ENCODE measurements at places on chromosomes 2 and 18.
A peak's percentile ranks its signal among the peaks of the same experiment; 100 is the strongest.

DNA sequence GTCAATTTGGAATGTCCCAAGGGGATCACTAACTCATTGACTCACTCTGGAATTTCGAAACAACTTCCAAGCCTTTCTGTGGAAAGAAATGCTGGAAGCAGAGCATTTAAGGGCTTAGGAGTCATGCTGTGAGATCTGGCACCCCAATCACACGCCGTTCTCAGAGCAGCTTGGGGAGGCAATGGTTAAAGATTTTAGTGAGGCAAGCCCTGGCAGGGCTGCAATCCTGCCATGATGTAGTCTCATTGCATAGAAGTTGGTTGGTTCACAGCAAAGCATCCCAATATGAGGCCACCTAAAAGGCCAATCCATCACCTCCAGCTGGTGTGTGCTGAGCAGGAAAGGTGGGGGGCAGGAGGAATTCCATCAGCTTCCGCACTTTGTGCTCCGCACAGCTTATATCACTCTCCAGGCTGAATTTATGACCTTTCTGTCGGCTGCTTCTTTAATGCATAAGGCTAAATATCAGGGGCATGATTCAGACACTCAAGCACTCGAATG is 1043.9 kb upstream of the POU3F3 start:
- peak; percentile 63 for DNase-seq

GRCh38 chr2:108889907-108890306 is 99.1 kb downstream of the EDAR start:
- no peak for DNase-seq

GRCh38 chr2:30894498-30895119 is 87.4 kb upstream of the CAPN13 start:
- DNase-seq, result no peak

GRCh38 chr2:45134726-45135125 is 125.5 kb upstream of the SIX2 start:
- DNase-seq, result no peak

- no peak for DNase-seq
Observed at GRCh38 chr2:76050196-76050595, 339.5 kb upstream of the GCFC2 start.

DNA sequence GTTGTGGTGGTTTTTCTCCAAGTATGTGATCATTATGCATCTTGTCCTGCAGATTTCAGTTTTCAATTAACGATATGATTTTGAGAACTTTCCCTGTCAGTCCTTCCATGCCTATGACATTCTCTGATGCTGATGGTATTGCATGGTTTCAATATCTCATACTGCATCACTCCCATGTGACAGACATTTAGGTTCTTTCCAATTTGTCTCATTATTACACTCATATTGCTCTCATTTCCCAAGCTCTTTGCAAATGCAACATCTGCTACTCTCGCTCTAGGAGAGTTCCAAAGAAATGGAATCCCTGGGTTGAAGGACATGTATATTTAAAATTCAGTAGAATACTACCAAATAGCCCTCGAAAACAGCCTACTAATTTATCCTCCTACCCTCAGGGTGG is 125.5 kb downstream of the MARCHF4 start:
- no peak for DNase-seq

- DNase-seq, result no peak
Observed at GRCh38 chr2:25079050-25079635, 37.3 kb downstream of the EFR3B start.

DNA sequence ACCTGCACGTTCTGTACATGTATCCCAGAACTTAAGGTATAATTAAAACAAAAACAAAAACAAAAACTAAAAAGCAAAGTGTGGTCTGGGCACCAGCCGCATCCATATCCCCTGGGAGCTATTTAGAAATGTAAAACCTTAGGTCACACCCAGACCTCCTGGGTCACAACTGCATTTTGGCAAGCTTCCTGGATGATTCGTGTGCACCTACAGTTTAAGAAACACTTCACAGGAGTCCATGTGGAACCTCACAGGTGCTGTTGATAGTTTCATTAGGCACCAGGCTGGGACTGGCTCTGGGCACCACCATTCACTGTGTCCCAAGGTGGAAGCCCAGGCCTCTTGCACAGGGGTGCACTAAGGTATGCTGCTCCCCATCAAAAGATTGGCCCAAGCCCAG is 103.6 kb upstream of the BOD1L2 start:
- DNase-seq, result peak; percentile 92

- no peak for DNase-seq
Observed at GRCh38 chr2:106108351-106108750, 85.8 kb downstream of the UXS1 start.

DNA sequence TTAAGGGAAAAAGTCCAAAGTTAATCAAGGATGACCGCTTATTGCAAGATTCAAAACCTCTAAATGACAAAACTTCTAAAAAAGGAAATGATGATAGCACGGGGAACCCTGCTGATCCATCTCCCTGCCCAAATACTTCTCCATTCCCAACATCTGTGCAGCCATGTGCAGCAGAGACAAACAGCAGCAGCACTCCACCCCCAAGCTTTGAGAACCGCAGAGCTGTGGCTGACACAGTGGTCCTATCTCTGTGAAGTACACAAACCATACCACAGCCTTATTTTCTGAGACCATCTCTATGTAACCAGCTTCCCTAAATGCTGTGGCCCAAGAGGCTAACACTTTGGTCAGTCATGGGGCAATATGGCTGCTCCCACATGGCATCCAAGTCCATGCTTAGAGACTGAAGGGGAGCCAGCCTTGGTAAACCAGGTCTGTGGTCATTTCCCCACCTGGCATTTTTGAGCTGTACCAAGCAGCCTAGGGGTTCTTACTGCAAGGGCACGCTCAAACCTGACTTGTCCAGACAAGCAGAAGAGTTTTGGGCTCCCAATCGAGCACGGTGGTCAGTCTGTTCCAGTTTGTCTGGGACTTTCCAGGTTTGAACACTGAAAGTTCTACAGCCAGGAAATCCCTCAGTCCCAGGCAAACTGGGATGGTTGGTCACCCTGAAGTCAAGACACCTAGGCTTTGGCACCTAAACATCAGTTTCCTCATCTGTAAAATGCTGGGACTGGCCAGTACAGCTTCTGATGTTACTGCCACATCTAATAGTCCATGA is 17.1 kb upstream of the NFE2L2 start:
- no peak for DNase-seq

GRCh38 chr18:9108911-9109310 is 6.4 kb downstream of the NDUFV2 start:
- no peak for DNase-seq

GRCh38 chr2:189302274-189302948 is 122.8 kb upstream of the COL5A2 start:
- DNase-seq, result no peak

DNA sequence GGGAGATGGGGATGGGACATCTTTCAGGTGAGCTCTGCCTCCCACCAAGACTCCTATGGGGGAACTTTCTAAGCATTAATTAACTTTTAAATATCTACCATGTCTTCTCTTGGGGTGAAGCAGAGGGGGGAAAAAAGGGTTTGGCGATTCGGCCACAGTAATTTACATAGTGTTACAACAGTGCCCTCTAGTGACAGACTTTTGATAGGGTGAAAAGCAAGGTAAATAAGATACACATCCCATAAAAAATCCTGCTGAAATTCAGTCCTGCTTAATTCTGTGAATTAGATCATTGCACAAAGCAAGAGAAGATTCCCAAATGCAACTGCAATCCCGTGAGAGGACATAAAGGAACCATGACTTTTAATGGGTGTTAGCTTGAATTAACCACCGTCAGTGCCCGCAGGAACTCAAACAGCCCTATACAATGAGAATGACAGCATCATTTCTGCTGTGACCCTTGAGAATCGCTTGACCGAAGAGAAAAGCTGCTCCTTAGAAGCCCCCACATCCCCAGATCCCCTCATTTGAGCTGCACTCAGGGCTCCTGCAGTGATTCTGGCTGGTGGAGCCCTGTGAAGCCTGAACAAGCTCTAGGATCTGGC is 32.8 kb downstream of the FAM124B start:
- peak; percentile 33 for DNase-seq

GRCh38 chr2:203797712-203798111 is 69.9 kb upstream of the CTLA4 start:
- no peak for DNase-seq

DNA sequence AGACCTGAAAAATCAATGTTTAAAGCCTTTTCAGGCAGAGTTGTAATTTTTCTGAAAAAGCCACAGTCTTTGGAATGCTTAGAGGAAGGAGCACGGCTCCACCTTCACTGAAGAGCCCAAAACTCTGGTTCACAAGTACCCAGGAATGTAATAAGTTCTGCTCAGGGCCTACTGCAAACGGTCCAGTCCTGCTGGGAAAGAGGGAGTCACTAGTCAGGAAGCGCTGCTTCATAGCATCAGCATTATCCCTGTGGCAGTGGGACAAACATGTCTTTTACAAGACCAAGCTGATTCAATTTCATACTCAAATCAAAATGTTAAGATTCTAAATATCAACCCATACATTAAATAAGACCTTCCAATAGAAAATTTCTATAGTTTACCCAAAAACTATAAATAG is 152.9 kb upstream of the PGAP1 start:
- no peak for DNase-seq

- no peak for DNase-seq
Observed at GRCh38 chr2:103179798-103180197, 418.0 kb downstream of the TMEM182 start.

- DNase-seq, result no peak
Observed at GRCh38 chr2:108921096-108922030, 67.7 kb downstream of the EDAR start.

DNA sequence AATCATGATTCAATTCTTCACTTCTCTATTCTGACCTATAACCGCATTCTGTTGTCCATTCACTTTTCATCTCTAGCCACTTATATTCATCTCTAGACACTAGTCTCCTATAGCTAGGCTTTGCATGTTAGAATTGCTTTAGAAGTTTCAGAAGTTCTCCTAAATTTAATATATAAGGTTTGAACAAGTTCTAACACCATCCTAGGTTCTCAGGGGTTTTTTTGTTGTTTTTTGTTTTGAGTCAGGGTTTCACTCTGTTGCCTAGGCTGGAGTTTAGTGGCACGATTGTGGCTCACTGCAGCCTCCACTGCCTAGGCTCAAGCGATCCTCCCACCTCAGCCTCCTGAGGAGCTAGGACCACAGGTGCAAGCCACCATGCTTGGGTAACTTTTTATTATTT is 19.9 kb downstream of the WDSUB1 start:
- no peak for DNase-seq

DNA sequence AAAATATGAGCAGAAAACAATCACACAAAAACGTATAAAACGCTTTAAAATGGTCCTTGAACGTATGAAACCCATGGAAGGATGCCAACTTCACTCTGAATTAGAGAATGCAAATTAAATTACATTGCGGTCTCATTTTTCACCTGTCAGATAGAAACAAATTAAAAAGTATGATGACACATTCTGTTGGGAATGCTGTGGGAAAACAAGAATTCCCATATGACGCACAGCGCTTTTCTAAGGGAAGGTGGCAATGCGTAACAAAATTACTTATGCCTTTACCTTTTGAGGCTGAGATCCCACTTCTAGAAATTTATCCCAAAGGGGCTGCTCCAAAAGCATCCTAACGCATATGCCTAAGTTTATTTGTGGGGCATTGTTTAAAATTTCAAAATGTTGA is 3.8 kb upstream of the RPS7 start:
- no peak for DNase-seq

GRCh38 chr2:113965644-113966043 is 75.8 kb downstream of the ACTR3 start:
- DNase-seq, result peak; percentile 33

GRCh38 chr2:48287976-48288375 is 242.0 kb upstream of the STON1 start:
- no peak for DNase-seq

GRCh38 chr18:3051718-3052410 is 38.9 kb upstream of the LPIN2 start:
- peak; percentile 46 for DNase-seq

DNA sequence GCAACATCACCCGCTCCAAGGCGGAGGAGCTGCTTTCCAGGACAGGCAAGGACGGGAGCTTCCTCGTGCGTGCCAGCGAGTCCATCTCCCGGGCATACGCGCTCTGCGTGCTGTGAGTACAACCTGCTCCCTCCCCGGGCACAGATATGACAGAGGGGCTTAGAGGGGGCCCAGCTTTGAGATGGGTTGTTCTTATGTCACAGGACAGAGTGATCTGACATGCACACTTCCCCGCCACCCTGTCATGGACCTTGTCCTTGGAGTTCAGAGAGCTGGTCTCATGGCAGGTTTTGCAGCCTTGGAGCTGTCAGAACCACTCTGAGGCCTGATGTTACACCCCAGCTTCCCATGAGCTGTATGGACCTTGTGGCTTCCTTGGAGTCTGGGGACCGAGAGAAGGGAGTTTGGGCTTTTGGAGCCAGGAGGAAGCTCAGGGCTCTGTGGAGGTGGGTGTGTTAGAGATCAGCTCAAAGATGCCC is 398 bp downstream of the INPP5D start:
- no peak for DNase-seq

GRCh38 chr2:239852272-239852671 is 172.9 kb downstream of the NDUFA10 start:
- DNase-seq, result no peak

GRCh38 chr2:12080360-12080759 is 333.9 kb downstream of the LPIN1 start:
- DNase-seq, result no peak

- DNase-seq, result no peak
Observed at GRCh38 chr18:3397031-3397750, 52.8 kb upstream of the TGIF1 start.

- DNase-seq, result no peak
Observed at GRCh38 chr2:217568289-217568971, 434.4 kb downstream of the TNS1 start.

GRCh38 chr2:75464348-75464946 is 96.3 kb downstream of the EVA1A start:
- DNase-seq, result peak; percentile 12

GRCh38 chr2:161327582-161327981 is 19.4 kb downstream of the PSMD14 start:
- DNase-seq, result no peak

GRCh38 chr18:54032412-54032811 is 192.1 kb downstream of the MBD2 start:
- no peak for DNase-seq

GRCh38 chr2:146374505-146374904 is 1470.3 kb upstream of the ACVR2A start:
- DNase-seq, result no peak

Data from NCI-H345 (cell line).